ENCODE measurements at places on chromosomes 13 and 19.

DNA sequence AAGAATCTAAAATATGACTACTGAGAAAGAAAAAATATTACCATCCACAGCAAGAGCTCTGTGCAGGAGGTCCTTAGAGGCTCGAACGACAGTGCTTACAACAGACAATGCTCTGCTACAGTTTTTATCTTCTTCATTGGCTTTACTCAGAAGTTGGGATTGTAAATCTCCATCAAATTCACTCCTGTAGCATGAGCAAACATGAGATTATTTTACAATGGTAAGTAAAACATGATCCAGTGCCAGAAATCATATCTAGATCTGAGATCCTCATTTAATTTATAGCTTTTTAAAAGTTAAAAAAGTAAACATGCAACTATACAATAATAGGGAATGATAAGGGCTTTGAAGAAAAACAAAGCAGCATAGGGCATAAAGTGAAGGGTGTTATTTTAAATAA, 144.5 kb upstream of the FBXL3 start:
- no peak for DNase-seq

DNA sequence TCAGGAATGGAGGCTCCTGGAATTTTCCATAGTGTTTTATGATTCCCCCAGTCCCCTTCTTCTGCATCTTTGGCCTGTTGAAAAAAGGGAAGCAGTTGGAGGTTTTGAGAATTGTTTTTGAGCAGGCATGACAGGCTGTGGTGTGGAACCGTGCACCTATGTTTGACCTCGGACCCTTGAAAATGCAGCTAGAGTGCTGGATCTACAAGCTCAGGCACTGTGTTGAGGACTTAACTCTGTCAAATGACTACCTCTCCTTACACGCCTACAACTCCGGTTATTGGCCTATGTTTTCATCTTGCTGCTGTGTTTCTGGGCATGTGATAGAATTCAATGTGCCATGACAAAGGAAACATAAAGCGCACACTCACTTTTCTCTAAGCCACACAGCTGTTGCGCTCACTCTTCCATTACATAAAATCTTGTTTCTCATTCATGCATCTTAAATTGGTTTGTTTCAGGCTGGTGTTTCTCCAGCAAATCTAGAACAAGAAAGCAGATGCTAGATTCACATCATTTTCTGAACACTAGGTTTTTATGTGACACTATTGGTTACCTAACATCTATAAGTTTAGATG, 616.6 kb downstream of the FGF9 start:
- no peak for DNase-seq

DNA sequence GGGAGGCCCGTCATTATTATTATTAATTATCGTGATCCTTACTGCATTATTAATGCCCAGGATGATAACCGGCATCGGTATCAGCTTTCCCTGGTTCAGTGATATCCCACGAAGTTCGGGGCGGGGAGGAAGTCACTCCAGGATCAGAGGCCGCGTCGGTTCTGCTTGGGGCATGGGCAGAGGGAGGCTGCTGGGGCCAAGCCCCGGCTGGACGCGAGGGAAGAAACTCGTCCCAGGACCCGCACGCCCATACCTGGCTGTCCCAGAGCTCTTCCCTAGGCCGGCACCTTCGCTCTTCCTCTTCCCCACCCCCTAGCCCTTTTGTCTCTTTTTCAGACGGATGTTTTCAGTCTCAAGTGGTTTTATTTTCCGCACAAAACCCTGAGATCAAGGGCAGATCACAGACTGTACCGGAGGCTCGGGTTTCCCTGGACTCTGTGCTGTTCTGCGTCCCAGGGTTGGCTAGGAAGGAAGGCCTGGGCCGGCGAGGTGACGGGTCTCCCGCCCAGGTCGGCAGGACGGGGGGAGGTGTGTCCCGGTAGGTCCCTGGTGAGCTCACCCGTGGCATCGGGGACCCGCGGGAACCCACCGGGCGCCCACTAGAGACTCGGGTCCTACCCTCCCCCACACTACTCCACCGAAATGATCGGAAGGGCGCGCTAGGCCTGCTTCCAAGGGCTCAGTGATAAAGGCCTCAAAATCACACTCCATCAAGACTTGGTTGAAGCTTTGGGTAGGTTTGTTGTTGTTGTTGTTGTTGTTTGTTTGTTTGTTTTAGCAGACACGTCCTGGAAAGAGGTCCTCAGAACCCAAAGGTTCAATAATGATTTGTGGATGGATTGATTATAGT, 7.9 kb downstream of the ZIC2 start:
- DNase-seq, result no peak

GRCh38 chr13:26526702-26527216, 30.7 kb upstream of the WASF3 start:
- no peak for DNase-seq

DNA sequence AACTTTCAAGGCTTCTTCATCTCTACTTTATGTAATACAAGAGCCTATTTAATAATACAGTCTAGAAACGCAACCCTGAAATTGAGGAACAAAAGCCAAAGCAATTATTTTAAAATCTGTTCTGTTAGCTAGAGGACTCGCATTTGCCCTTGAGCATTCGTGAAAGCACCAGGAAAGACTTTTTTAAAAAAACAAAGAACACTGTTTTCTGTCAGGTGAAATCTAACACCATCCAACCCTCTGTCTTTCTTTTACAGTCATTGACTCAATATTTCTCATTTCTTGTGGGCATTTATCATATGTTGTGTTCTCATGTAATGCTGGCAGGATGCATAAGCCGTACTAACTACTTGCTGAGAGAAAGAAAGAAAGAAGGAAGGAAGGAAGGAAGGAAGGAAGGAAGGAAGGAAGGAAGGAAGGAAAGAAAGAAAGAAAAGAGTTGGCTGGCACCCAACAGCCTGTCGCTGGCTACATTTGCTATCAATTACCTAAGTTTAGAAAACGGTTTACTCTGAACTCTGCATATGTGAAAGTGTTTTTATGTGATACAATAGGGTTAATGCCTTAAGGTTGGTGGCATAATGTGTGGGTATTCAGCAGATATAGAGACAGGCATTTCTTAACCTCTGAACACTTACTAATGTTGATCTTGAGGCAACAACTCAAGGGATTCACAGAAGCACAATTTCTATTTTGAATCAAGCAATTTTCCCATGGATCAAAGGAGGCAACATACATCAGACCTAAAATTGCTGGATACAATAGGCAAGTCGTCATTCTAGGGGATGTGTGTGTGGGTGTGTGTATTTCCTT, 445.4 kb downstream of the DCT start:
- DNase-seq, result no peak

DNA sequence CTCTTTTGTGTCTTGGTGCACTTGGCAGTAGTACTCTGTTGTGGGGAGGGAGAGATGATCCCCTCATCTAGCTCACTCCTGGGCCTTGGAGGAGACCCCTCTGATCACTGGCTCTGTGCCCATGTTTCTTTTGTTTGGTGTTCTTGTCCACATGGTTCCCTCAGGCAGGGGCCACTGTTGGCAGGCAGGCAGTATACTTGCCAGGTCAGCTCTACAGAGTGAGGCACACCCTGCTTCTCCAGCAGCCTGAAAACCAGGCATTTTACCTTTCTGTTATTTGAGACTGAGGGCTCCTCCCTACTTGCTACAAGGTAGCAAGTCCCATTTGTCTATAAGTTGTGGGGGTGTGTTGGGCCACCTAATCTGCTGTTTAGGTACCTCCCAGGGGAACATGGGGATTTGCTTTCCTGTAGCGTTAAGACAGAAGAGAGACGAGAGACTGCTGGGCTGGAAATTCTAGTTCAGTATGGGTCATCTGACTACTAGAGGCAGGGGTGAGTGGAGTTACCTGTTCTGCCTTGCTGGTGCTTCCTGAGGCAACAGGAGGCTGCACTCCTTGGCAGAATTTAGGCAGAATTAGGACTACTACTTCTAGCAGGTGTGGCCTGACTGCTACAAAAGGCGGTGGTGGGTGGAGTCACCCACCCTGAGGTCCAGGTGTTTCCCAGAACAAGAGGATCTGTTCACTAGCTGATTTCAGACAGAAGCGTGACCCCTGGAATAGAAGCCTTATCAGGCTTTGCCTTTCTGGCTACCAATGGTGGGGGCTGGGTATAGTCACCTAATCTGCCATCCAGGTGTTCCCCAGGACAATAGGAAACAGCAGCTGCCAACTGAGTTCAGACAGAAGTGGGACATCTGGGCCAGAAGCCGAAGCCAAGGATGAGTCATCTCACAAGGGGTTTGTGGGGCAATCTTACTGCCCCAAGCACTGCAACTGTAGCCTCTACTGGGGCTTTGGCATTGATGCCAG, 843.0 kb upstream of the ATXN8OS start:
- DNase-seq, result no peak

DNA sequence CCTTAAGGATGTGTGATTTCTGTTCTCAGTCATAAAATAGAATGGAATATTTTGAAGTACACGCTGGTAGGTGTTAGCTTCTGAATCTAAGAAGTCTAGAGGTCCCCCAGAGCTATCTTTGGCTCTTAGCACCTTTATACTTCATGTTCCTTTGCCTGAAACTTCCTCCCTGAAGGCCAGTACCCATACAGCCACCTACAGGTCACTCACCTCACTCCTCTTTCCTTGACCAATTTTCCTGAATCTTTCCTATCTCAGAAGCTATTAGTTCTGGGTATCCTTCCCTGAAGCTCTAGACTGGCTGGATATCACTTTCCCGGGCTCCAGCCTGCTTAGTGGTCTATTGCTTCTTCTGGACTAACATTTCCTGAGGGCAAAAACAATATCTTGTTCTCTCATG, 93.4 kb upstream of the EDNRB start:
- no peak for DNase-seq

GRCh38 chr13:42392716-42393572, 121.0 kb downstream of the AKAP11 start:
- no peak for DNase-seq

DNA sequence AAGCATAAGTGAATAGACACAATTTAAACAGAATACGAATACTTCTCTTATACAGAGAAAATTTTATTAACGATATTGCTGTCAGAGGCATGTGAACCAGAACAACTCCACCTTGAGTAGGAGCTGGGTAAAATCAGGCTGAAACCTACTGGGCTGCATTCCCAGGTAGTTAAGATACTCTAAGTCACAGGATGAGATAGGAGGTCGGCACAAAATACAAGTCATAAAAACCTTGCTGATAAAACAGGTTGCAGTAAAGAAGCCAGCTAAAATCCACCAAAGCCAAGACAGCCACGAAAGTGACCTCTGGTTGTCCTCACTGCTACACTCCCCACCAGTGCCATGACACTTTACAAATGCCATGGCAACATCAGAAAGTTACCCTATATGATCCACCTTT, 49.2 kb upstream of the TRPC4 start:
- no peak for DNase-seq

- no peak for DNase-seq
Measured at GRCh38 chr13:43918636-43919035, 38.9 kb downstream of the LACC1 start.
